Fibroblast of skin of scalp (primary cell): ENCODE measurements at places on chromosomes 1 and 21.

DNA sequence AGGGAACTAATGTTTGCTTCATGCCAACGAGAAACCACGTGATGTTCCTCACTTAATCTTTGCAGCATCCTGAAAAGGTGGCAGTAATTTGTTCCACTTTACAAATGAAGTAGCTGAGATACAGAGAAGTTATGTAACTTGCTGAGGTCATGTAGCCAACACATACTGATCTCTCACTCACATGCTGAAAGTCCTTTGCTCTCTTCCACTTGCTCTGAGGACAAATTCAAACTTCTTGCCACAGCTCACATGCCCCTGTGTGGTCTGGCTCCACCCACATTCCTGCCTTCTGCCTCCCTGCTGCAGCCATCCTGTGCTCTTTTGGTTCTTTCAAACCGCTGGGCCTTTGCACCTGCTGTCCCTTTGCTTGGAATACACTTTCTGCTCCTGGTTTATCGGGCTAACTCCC is 55.4 kb downstream of the TMCO4 start:
- DNase-seq = no peak

DNA sequence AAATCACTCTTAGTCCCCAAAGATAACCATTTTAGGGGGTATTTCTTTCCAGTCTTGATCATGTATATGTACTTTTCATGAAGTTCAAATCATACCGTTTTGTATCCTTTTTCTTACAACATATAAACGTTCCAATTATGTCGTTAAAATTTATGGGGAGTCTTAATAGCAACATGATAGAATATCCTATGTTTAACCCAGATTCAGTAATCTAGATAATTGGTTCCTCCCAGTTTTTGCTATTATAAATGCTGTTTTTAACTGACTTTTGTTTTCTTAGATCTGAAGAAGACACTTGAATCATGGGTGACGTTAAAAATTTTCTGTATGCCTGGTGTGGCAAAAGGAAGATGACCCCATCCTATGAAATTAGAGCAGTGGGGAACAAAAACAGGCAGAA is 3.1 kb downstream of the DHX9 start:
- DNase-seq = no peak

- DNase-seq = no peak
These were observed 19.2 kb downstream of the OLFML2B start for GRCh38 chr1:162004441-162004950.

DNA sequence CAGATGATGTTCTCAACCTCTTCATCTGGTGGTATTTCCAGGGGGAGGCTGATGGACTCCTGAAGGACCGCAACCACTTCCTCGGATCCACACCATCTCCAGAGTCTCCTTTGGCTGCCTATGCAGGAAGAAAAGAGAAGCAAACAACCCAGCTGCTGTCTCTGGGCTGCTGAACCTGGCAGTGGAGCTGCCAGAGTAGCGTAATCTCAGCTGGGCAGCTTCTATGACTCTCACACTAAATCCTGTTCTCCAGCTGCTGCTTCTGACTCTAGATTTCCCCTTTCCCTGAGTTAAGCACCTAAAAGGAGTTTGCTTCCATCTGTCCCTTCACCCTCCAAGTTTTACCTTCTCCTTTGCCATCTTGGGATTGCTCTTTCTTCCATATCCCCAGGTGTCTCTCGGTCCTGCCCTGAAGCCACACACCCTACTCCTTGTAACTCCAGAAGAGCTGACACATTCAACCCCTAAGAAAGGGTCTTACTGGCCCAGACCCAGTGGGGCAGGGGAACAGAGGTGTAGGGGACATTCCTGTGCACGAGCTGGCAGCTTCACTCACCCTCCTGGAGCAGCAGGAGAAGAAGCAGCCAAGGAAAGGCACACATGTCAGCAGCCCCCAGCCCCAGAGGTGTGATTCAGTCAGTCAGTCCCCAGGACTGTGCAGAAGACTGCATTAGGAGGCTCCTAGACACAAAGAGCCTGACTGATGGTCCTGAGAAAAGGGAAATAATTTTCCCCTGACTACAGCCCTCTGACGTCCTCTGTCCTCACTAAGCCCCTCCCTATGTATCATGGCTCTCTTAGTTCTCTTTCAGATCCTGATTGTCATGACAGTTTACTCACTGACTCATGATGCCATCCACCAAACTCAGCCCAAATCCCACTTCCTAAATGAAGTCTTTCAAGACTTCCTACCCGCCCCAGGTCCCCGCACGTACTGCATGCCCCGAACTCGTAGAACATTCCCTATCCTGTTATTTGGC is at the start of gene SLAMF9:
TSS of gene SLAMF9 (minus strand) at position 702 of the 980 bp plus-strand sequence. CDS start at position 602, 100 bp downstream.
- DNase-seq = peak; percentile 42

DNA sequence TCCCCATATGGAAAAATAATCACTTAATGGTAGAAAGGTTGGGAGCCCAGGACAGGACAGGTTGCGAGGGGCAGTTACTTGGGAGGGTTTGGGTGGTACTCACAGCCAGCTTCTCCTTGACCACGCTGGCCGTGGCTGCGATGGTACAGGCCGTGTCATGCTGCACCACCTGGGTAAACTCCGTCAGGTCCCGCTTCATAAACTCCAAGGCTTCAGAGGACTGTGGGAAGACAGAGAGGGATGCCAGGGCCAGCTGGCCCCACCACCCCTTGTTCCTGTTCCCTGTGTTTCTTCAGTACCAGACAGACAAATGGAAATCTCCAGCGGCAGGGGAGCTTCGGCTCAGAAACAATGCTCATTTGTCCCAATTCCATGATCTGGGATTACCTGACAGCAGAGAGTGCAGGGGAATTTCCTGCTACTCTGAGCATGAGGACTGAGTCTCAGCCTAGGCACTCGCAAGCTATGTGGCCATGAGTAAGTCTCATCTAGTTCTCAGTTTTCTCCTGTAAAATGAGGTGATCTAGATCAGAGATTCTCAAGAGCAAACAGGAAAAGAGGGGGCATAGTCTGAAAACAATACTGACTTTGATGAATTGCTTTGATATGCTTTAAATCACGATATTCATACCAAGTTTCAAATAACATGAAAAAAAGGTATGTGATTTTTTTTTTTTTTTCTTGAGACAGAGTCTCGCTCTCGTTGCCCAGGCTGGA is 7.4 kb downstream of the BSDC1 start:
- DNase-seq = no peak

GRCh38 chr1:71106658-71107322 is 26.0 kb upstream of the ZRANB2 start:
- DNase-seq = no peak

DNA sequence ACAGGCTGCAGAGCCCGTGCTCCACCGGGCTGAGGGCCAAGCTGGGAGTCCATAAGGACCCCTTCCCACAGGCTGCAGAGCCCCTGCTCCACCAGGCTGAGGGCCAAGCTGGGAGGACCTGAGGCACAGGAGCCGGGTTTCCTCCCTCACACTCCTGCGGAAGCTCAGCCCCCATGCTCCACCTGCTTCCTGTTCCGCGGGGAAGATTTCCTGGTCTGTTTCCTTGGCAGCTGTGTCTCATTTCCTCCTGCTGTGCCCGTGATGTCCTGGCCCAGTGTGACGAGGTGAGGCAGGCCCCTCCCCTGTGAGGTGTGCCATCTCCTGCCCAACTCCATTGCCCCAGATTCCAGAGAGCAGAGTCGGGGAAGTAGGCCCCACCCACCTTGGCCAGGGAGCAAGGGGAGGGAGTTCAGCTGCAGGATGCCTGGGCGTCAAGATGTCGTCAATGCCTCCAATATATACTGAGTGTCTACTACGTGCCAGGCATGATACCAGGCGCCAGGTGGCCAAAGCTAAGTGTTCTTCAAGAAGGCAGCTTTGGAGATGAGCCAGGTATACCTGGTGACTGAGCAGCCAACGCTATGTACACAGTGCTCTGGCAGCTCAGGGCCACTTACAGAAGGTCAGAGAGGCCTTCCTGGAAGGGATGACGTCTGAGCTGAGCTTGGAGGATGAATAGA is 58.8 kb downstream of the NAV1 start:
- no peak for DNase-seq

DNA sequence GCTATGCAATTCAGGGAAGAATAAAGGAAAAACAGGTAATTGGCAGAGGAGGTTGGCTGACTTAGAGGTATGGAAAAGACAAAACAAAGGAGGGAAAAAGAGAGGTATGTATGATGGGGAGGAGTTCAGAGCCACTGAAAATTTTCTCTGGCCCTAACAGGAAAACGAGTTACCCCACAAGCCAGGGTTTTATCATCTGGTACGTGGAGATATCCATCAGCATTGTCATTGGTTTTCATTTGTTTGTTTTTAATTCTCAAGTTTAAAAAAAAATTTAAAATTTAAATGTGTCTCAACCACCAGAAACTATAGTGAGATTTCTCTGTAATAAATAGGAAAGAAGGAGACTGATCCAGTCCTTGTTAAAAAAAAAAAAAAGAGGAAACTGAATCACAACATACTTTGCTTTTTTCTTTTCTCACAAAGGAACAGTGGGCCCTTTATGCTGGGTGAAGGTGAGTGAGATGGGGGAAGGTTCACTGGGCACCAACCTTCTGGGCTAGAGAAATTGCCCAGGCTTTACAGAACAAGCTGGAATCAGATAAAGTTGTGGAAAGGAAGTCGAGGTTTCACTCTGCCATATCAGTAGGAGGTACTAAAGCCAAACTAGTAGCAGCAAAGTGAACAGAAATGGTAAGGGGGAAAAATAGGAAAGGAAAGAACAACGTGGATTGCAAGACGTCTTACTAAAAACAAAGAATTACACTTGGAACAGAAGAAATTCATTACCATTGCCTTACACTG is 2.7 kb downstream of the IFNAR2 start:
- no peak for DNase-seq

- DNase-seq = no peak
These were observed 116.7 kb downstream of the LACTBL1 start for GRCh38 chr1:22855668-22856606.

GRCh38 chr1:208028526-208028925 is 117.6 kb upstream of the CD34 start:
- DNase-seq = no peak

DNA sequence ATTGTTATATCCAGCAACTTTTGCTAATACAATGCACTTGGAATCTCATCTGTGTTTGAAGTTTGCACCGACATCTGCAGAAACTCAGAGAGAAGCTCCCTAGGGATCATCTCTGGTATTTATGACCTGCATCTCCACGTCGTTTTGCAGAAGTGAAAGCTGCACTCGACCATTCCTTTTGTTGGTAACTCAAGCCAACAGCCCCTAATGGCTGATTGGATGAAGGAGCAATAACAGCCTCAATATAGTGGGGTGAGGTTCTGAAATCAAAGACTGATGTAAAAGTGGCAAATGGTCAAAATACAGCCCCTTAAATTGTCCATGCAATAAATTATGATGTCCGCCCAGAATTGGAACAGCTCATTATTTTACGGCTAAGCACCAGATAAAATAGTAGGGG is 344.2 kb upstream of the KAZN start:
- DNase-seq = no peak

GRCh38 chr1:47841356-47841755 is 155.8 kb downstream of the TRABD2B start:
- DNase-seq = no peak

DNA sequence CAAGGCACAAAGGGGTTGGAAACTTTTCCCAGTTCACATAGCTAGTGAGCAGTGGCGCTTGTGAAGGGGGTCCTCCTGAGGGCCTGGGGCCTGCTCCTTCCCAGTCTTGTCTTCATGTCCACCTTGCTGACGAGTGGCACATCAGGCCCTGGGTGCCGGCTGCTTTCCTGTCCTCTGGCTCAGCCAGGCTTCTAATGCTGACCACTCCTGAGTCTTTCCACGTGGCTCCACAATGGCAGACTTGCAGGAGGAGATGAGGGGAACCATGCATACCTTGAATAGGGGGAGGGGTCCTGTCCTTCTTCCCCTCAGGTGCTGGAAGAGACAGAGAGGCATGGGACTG is 38.7 kb downstream of the MAPKAPK2 start:
- no peak for DNase-seq

DNA sequence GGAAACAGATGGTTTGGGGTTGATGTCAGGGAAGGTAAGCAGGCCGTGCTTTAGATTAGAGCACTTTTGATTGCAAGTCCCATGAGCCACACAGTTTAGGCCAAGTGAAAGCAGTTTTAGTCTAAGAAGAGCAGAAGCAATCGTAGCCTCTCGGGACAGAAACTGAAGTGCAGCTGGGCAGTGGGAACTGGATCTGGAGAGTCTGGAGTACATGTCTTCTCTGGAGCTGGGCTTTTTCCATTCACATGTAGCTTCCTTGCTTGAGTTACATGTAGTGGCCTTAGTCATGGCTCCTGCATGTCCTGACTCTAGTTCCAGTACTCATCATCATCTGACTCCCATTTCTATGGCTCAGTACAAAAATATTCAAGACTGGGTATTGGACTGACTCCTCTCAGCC is 16.7 kb downstream of the CAMTA1 start:
- DNase-seq = no peak

DNA sequence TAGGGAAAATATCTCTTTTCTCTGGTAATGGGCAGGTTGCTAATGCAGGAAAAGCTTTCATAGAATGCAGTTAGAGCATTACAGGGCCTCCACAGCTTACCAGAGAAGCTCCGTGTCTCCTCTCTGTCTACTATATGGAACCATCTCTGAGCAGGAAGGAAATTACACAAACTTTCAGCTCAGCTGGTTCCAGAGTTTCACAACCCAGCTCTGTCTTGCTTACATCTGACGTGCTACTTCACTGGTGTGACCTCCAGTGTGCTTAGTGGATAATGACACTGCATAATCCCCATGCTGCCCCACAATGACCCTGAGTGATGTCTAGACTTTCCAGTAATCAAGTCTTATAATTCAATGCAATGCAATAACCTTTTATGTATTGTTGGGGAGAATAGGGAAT is 4.3 kb upstream of the FGGY start:
- no peak for DNase-seq

DNA sequence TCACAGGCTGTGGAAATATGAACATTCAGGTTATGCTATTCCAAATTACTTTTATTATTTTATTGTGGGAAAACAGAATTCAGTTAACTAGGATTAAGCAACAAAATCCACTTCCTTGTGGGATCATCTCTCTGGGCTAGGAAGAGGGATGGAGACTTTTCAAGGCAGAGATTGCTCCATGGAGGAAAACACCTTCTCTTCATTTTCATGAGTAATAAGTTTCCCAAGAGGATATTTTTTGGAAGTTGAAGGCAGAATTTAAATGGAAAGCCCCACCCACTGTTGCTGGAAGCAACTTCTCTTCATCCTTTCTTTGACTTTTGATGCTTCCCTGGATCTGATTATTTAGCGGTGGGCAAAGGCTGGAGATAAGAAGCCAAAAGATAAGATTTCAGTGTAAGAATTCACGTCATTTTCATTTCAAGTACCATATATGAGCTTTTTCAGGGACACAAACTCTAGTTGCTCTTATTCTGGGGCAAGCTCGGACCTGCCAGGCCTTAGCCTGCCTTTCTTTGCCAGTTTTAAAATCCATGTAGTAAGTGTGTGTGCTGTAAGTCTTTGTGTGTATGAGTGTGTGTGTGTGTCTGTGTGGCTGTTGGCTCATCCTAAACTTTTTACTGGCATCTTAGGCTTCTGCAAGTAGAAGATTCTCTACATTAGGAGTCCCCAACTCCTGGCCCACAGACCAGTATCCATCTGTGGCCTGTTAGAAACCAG is 11.7 kb upstream of the IL24 start:
- DNase-seq = no peak

DNA sequence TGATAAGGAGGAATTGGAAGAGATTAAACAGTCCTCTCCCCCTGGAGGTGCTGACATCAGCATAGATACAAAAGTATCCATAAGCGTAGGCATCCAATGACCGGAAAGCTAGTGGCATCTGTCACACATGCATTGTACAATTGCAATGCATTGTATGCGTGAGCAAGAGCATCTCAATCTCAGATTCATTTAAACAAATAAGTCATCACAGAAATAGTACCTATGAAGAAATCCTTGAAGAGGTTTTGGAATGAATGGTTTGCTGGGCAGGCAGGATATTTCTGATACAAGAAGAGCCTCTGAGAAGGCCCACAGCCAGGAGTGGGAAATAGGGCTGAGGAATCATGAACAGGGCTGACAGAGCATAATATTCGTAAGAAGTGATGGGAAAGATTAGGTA is 88.9 kb upstream of the ABCD3 start:
- DNase-seq = no peak
